ENCODE measurements at places on chromosomes 5 and 9.

GRCh38 chr5:136638084-136638483 is 272.7 kb upstream of the TRPC7 start:
- DNase-seq = no peak

DNA sequence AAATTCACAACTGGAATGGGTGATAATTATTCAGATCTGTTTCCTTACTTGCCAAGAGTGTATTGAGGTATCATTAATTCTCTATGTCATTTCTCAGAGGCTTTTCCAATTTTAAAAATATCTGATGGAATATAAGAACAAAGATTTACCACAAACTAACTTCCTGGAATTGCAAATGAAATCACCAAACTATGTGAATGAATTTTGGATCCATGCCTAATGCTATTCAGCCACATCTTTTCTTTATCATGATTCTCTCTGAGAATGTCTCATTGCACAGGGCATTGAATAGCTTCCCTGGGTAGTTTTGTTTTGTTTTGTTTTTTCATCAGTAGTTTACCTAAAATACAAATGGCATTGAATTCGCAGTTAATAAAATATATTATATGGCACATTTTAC is 146.9 kb upstream of the FBN2 start:
- no peak for DNase-seq

DNA sequence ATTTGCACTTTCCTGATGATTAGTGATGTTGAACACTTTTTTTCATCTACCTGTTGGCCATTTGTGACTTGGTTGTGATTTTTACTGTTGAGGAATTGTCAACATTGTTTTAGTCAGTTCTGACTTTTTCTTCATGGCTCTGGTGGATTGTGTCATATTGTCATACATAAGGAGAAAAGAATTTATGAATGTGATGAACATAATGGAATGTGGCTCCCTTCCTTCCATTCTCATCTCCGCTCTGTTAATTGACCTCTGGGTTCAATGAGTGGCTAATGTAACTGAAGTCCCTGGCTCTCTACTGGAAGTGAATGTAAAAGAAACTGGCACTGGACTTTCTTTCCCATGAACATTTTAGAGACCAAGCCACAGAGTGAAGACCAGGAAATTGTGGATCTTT is 49.2 kb downstream of the KIAA1958 start:
- DNase-seq = no peak

- DNase-seq = peak; percentile 38
Observed at GRCh38 chr5:116343961-116344360, 230.7 kb downstream of the SEMA6A start.

Measured in right hindlimb (tissue), 1 donor.